NCI-H748 treated with DMSO at 0.1 percent for 48 hours (cell line): ENCODE measurements at places on chromosomes 11 and 22.
A peak's percentile ranks its signal among the peaks of the same experiment; 100 is the strongest.

GRCh38 chr11:91163619-91164451 lies 941.0 kb upstream of the CHORDC1 start:
- DNase-seq, result peak; percentile 13

GRCh38 chr11:63551091-63551888 lies 11.9 kb downstream of the PLAAT2 start:
- DNase-seq, result no peak

DNA sequence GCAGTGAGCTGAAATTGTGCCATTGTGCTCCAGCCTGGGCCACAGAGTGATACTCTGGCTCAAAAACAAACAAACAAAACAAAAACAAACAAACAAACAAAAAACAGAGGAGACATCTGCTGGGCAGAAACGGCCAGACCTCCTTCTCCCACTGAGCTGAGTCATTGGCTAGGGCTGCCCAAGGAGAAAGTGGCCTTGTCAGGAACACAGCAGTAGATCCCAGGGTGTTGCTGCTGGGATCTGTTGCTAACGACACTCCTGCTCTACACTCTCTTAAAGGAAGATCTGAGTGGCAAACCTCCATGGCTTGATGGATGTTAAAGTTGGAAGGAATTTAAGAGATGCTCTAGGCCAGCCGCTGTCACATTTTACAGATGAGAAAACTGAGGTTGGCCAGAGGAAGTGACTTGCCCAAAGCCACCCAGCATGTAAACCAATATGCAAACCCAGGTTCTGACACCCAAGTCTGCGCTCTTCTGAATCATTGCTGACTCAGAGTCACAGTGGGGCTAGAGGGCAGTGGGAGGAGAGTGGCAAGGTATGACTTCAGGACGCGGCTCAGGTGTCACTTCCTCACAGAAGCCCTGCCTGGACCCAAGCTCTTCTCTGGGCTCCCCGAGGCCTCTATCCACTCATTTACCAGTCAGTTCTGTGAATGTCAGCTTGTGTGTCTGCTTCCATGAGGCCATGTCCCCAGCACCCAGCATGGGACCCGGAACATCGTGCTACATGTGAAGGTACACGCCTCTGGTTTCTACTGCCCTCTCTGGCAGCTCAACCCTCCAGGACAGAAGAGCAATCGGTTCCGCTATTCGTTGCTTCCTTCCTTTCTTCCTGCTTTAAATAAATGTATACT lies 11.3 kb upstream of the GDPD5 start:
- DNase-seq, result no peak

GRCh38 chr11:47329987-47330931 lies 22.2 kb downstream of the MYBPC3 start:
- no peak for DNase-seq

GRCh38 chr11:128627666-128628324 lies 40.4 kb upstream of the ETS1 start:
- DNase-seq, result no peak

- no peak for DNase-seq
Measured at GRCh38 chr11:61297746-61298145, 2.6 kb upstream of the VWCE start.

- DNase-seq, result no peak
Measured at GRCh38 chr11:64558065-64558745, 32.8 kb upstream of the SLC22A12 start.

DNA sequence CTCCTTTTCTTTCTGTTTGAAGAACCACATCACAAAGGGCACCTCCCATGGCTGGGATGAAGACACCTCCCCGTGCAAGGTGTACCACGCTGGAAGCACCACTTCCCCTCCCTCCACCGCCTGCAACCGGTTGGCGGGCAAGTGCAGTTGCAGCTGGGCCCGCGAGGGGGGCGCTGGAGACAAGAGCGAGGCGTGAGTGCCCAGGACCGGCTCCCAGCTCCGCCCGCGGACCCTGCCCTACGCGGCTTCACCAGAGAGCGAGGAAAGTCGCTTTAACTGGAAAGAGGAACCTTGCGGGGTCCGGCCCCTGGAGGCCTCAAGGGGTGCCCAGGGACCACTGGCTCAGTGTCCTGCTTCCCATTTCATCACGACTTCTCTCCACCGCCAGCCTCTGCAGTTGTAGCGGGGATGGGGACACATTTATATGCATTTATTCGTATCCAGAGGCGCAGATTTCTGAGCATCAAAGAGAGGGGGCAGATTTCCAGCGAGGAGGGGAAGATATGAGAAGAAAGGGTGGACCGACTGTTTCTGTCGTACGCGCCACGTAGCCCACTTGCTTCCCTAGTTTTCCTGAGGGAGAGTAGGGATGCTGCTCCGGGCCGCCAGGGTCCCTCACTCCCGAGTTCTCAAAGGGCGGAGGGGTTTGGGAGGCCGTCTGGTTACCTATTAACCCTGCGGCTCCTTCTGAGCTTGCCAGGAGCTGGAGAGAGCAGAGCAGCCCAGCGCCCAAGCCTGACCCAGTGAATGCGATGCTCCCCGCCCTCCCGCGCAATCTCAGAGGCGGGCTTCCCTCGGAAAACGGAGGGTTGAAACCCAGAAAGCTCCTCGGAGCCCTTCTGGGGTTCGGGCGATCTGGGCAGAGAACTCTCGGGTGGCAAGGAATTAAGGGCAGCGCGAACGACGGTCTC lies 3.5 kb downstream of the ESAM start:
- DNase-seq, result peak; percentile 58
